ENCODE measurements at places on chromosomes 16 and 17. TPM values are rescaled to one million over a fixed set of nuclear protein-coding genes. Genes with fewer than 3 reads are reported as not detected.

KRT16 gene
- total RNA-seq: 5.8 TPM

OR2C1 gene
- total RNA-seq: not detected

PRR35 gene
- total RNA-seq: not detected

TBC1D3K gene
- not detected for total RNA-seq

CDRT15 gene
- total RNA-seq: not detected

SLFN5 gene
- total RNA-seq: 18.9 TPM

CCL5 gene
- 6.0 TPM for total RNA-seq

All from omental fat pad (tissue), 4 donors.